Panc1 (cell line): ENCODE measurements at places on chromosomes 5 and 9. TPM values are rescaled to one million over a fixed set of nuclear protein-coding genes. Genes with fewer than 3 reads are reported as not detected.
A peak's percentile ranks its signal among the peaks of the same experiment; 100 is the strongest.

- DNase-seq, result no peak
Observed at GRCh38 chr5:83608122-83608521, 112.5 kb downstream of the HAPLN1 start.

DNA sequence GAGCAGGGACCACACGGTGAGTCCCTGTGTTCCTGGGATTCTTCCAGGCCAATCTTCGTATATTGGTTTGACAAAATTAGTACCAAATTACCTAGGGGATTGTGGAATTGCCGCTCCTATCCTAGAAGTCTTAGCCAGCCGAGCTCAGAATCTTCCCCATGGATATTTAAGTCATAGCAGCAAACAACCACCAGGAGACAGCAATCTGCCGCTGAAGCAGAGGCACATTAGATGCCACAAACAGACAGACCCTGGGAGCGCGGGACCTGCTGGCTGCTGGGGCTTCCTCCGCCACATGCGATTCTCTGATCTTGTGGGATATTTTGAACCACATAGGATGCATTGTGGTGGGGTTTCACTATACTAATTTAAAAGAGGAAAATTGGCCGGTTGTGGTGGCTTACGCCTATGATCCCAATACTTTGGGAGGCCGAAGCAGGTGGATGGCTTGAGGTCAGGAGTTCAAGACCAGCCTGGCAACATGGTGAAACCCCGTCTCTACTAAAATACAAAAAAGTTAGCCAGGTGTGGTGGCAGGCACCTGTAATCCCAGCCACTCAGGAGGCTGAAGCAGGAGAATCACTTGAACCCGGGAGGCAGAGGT is 31.7 kb upstream of the ZBTB43 start:
- no peak for DNase-seq

- no peak for DNase-seq
Observed at GRCh38 chr9:109560470-109561132, 62.5 kb upstream of the PTPN3 start.

GRCh38 chr5:38870595-38870994 is 24.8 kb downstream of the OSMR start:
- DNase-seq, result no peak

- no peak for DNase-seq
Observed at GRCh38 chr9:70117835-70118319, 74.2 kb downstream of the MAMDC2 start.

GRCh38 chr9:99622679-99623078 is 199.0 kb upstream of the NR4A3 start:
- DNase-seq, result no peak

- no peak for DNase-seq
Observed at GRCh38 chr9:129318121-129319075, 140.3 kb upstream of the IER5L start.

DNA sequence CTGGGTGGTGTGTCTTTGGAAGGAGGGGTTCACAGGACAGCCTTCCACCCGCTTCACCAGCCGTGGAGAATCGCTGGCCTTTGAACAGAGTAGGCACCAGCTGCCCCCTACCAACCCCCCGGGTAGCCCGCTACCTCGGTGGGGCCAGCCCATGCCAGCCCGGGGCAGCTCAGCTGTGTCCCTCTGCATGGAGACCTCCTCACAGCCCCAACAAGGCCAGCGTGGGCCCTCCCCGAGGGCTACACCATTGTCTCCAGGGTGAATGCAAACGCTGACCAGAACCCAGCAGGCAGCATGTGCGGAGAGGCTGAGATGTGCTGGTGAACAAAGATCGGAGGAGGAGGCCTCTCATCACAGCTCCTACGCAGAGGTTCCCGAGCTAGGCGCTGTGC is 51.9 kb downstream of the LMX1B start:
- no peak for DNase-seq

GRCh38 chr5:102218159-102218558 is 77.9 kb downstream of the SLCO4C1 start:
- no peak for DNase-seq

DNA sequence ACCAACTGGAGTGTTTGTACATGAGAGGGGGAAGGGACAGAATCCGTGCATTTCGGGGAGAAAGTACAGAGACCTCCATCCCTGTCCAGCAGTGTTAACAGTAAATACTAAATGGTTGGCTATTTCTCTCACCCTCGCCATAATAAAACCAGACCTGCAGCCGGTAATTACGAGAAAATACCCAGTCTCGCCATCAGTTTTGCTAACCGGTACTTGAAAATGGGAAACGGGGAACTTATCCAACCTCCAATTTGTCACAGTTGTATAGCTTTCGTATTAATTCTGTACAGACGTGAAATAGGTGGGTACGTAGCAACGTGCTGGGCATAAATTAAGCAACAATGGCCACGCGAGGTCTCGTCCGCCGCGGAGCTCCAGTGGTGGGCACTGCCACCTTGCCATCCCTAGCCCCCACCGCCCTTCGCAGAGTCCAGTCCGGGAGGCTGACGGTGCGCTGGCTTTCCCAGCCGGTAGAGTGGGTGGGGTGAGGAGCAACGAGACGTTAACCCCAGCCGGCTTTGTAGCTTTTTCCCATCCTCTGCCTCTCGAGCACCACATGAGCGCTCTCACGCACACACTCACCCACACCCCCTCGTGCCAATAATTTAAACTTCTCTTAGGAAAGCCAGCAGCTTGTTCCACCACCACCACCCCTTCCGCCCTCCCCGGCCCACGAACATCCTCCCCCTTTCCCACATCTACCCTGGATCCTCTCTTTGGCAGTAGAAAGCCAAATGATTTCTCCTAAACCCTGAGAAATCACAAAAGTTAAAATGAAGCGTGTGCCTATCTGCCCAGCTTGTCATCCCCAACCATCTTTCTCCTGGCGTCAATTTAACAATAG is 1.8 kb downstream of the ELAVL2 start:
- no peak for DNase-seq

- no peak for DNase-seq
Observed at GRCh38 chr5:6248132-6248531, 130.2 kb downstream of the MED10 start.

DNA sequence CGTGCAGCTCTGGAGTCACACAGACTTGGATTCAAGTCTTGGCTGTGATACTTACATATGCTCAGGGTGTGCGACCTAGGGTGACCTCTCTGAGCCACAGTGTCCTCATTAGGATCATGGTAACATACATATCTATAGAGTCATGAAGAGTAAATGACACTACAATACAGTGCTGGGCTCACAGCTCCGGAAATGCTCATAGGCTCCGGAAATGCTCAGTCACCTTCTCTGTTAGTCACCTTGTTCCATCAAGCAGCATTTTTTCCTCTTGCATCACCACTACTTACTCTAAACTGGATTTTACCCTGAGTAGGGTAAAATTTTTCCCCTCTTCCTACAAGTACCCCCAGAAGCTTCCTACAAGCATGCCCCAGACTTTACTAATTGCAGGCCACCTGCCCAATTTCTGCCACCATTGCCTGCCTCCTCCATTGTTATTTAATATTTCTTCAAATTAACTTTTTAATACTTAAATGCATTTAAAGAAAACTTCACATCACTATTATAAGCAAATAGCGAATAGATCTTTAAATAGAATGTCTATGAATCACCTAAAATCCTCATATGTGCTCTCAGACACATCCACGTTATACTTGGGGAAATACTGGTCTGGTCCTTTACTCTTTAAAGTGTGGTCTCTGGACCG is 147.6 kb upstream of the SPRY4 start:
- DNase-seq, result peak; percentile 99

DNA sequence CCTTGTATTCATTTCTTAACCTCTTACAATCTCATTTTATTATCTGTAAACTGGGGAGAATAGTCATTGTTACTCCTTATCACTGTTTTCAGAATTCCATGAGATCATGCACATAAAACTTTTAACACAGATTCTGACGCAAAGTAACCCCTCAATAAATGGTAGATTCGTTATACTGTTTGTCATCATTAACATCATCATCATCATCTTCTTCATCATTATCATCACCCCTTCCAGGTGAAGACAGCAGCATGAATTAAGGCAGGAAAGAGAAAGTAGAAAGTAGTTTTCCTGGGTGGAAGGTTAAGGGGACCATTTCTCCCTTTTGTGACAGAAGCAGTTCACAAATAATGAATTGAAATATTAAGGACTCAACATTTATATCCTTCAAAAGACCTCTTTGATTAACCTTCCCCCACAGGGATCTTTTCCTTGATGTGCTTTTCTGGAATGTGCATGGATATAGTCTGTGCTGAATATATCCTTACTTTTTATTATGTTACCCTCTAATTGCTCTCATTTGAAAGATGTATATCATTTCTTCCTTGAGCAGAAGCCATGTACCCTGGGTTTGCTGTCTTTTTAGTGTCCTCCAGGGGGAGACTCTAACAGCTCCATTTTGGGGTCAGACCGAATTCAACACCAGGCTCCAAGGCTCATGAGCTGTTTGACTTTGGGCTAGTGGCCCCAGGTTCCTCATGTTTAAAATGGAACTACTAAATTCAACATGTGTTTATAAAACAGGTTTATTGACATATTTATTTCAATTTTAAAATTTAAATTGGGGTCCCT is 1029.9 kb upstream of the WWC1 start:
- DNase-seq, result no peak

- DNase-seq, result no peak
Observed at GRCh38 chr5:39461007-39461682, 36.4 kb upstream of the DAB2 start.

GRCh38 chr9:82891321-82891720 is 171.6 kb downstream of the RASEF start:
- DNase-seq, result no peak

DNA sequence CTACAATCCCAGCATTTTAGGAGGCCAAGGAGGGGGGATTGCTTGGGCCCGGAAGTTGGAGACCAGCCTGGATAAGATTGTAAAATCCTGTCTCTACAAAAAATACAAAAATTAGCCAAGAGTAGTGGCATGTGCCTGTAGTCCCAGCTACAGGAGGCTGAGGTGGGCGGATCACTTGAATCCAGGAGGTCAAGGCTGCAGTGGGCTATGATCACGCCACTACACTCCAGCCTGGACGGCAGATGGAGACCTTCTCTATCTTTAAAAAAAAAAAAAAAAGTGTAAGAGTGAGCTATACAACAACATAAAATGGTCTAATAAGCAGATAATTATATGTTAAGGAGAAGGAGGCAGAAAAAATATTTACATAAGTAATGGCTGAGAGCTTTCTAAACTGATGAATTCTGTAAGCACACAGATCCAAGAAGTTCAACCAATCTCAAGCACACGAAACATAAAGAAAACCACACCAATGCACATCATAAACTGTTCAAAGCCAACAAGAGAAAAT is 23.0 kb downstream of the CDC14B start:
- no peak for DNase-seq

DNA sequence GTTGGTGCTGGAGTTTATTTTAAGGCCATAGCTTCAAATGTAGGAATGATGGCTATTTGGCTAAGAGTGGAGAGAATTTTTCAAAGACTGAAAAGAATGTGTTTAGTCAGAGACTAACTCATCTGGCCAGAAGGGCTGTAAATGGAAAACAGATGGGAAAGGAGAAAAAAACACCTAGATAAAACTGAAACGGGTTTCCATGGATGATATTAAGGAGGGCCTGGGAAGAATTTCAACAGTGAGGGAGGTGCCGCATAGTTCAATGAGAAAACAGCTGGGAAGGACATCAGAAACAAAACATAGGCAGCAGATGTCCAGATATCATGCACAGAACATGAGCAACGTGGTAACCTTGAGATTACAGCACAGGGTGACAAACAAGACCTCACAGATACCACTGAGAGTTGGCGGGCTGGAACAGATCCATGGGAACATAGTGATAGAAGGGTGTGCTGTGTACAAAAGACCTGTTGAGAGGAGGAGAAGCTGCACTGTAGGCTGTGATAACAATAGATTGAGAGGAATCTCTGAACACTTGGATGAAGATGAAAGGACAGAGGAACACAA is 31.2 kb upstream of the RAD23B start:
- no peak for DNase-seq

GRCh38 chr5:17430241-17430640 is 67.8 kb upstream of the TAF11L2 start:
- no peak for DNase-seq

- no peak for DNase-seq
Observed at GRCh38 chr5:61306531-61307131, 25.4 kb upstream of the ZSWIM6 start.

DNA sequence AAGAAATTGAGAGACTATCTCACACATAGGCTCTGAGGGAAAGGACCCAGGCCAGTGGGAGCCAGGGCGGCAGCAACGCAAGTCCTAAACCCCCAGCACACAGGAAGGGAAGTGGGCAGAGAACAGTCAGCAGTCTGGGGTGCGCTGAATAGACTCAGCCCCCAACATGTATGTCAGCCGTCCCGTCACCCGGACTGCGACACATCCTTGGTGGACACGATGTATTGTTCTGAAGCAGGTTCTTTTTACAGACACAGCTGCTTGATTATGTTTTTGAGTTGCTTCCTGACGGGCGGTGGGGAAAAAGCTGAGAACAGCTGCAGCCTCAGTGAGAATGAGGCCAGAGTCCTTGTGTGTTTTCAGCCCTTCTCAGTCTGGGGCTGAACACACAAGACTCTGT is 64.1 kb upstream of the CXCL14 start:
- DNase-seq, result no peak

GRCh38 chr9:26012797-26013196 is 334.6 kb upstream of the TUSC1 start:
- no peak for DNase-seq

GRCh38 chr5:5246736-5247135 is 106.6 kb downstream of the ADAMTS16 start:
- no peak for DNase-seq

DNA sequence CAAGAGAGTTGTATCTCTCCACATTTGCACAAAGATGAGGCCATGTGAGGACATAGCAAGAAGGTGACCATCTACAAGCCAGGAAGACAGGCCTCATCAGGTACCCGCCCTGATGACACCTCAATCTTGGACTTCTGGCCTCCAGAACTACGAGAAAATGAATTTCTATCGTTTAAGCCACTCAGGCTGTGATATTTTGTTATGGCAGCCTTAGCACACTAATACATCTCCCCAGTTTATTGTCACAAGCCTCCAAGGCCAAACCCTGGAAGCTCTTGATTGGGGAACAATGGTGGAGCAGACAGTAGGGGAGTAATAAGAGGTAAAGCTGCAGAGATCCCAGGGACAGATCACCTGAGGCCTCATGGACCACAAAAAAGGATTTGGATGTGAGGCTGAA is 7.7 kb upstream of the P4HA2 start:
- DNase-seq, result no peak

- DNase-seq, result no peak
Observed at GRCh38 chr9:121650217-121651007, 1.0 kb upstream of the DAB2IP start.

The PLAC8L1 gene
- 0.49 TPM for total RNA-seq

The SPINK6 gene
- total RNA-seq, result not detected

The RNF145 gene
- 81.8 TPM for total RNA-seq

The ITK gene
- total RNA-seq, result 0.26 TPM

The TMEM252 gene
- total RNA-seq, result not detected

The TOMM5 gene
- total RNA-seq, result 333 TPM

The EGR1 gene
- 12.0 TPM for total RNA-seq

The ROPN1L gene
- 3.0 TPM for total RNA-seq

The FAM78A gene
- total RNA-seq, result 0.59 TPM

The LNPEP gene
- total RNA-seq, result 46.6 TPM

The GABRA6 gene
- not detected for total RNA-seq

The IL9 gene
- total RNA-seq, result not detected

The FGD3 gene
- 0.80 TPM for total RNA-seq
